ENCODE measurements at places on chromosomes 11 and 22.

GRCh38 chr11:70099578-70100279, 21.6 kb downstream of the ANO1 start:
- DNase-seq, result no peak

- no peak for DNase-seq
These were observed 381.3 kb upstream of the ANO5 start for GRCh38 chr11:21811572-21811971.

DNA sequence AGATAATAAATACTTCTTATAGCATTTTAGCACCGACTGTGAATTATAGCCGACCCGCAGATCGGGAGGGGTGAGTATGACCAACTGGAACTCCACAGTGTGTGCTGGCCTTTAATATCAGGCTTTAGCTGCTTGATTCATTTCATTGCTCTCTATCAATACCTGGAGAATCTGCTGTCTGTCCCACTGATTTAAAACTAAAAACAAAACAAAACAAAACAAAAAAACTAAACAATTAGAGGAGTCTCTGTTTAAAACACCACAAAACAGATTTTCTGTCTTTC, 216.8 kb downstream of the FAT3 start:
- DNase-seq, result no peak

GRCh38 chr11:124761301-124762104, 587 bp downstream of the ESAM start:
- no peak for DNase-seq

DNA sequence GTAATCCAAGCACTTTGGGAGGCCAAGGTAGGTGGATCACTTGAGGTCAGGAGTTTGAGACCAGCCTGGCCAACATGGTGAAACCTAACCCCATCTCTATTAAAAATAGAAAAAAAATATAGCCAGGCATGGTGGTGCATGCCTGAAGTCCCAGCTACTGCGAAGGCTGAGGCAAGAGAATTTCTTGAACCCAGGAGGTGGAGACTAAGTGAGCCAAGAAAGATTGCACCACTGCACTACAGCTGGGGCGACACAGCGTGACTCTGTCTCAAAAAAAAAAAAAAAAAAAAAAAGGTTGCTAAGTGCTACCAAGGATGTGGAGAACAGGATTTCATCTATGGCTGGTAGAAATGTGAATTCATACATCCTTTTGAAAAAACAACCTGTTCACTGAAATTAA, 36.6 kb downstream of the ATG16L2 start:
- no peak for DNase-seq

GRCh38 chr22:30326255-30326705, 461 bp downstream of the TBC1D10A start:
- DNase-seq, result peak; percentile 31

DNA sequence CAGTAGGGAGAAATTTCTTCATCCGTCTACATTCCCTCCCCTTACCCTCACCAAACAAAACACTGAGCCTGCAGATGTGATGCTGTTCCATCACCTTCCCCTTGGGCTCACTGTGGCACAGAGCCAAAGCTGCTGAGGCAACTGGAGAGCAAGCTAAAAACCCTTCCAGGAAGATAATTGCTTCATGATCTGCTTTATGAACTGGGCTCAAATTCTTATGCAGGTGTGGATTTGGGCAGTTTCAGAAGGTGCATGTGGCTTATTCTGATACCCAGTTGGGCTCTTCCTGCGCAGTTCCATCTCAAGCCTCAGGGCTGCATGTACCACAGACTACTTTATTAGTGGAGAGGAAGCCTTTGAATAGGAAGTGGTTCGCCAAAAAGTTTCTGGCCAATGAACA, 58.3 kb downstream of the AAMDC start:
- peak; percentile 18 for DNase-seq

DNA sequence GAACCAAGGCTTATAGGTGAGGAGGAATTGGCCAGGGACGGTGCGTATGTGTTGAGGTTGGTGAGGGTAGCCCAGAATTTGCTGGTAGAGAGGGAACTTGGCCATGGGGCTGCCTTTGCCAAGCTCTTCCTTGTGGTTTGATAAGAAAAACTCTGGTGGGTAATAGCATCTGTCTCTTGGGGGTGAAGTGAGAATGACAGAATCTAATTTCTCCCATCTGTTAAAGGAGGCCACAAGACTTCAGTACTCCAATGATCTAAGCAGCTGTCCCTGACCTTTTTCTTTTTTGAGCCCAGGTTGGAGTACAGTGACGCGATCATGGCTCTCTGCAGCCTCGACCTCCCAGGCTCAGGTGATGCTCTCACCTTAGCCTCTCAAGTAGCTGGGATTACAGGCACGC, 36.0 kb upstream of the PICK1 start:
- DNase-seq, result no peak

GRCh38 chr22:20551805-20552442, 44.5 kb downstream of the MED15 start:
- no peak for DNase-seq

DNA sequence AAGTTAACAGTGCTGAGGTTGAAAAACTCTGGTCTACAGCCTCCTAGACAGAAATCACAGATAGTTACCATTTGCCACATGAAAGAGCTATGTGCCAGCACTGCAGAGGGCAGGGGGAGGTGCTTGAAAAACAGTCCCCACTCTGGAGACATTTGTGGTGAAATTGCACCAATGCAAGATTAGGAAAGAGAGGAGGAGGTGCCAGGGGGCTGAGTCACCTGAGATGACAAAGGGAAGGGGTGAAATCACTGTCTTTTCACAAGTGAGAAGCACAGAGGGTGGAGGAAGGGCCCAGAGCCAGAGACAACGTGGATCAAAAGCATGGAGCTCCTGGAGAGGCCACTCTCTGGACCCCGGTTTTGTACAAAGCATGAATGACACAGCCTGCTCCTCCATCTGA, 196.3 kb downstream of the BUD13 start:
- no peak for DNase-seq

DNA sequence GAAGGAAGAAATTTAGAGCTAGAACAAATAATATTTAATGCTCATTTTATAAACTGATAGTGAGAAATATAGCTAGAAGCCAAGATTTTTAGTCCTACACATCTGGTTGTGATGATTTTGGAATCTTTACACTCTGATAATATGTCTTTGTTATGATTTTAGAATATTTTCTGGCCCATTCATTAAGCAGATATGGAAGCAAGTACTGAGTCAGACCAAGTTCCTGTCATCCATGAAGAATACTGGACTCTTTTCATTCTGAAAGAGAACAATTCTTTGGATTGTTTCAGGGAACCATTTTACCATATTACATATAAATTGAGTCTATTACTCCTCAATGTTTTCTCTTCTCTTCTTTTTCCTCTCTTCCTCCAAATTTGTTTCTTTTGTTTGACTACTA, 227.4 kb downstream of the TMEM135 start:
- DNase-seq, result no peak

DNA sequence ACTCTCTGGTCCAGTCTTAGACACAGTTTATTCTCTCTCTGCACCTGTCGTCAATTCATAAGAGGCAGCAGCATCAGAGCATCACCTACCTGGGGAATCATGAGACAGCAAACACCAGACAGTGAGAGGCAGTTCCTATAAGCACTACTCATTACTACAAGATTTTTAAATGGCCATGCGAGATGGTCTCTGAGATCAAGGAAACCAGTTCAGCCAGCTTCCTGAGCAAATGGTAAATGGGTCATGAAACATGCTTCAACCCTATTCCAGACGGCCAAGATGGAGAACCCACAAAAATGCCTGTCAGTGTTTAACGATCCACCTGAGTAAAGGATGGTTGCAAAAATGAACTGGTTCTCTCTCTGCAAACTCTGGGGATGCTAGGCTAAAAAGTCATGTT, 52.9 kb downstream of the SYTL2 start:
- DNase-seq, result no peak

- DNase-seq, result no peak
These were observed 24.6 kb upstream of the LMO1 start for GRCh38 chr11:8288166-8288772.

DNA sequence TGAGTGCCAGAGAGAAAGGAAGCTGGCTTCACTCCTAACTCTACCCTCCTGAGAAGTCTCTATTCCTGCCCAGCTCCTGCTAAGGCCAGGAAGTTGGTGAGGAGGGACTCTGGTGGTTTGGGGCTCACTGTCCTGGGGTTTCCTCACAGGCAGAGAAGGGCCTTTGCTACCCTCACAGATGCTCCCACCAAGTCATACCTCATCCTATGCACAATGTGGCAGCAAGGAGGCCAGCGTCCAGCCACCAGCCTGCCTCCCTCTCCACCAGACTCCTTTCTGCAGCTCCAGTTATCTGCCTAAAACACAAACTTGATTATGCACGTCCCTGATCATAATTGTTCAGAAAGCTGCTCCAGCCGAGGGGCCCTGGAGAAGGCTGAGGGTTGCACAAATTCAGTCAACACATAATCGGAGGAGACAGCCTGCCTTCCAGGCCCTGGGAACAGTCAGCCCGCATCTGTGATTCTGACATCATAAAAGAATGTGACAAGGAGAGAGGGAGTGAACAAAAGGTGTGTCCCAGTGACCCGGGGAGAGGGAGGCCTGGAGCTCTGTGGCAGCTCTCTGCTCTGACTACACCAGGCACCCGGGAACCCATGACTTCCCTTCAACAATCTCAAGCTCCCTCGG, 28.8 kb downstream of the DKK3 start:
- DNase-seq, result no peak

- DNase-seq, result no peak
These were observed 41.9 kb downstream of the SNX19 start for GRCh38 chr11:130874396-130874795.

DNA sequence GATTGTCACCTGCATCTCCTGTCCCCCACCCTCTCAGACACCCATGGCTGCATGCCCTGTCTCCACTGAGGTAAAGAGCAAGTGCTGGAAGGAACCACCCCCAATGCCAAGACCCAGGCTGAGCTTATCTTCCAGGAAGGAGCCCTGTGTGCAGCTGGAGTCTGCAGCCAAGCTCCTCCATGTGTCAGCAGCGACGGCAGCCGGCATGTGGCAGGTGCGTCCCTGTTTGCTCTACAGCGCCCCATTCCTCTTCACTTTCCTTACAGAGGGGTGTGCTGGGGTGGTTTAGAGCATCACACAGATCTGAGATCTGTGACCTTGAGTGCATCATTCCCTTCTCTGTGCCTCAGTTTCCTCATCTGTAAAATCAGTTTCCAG, 7.7 kb upstream of the MN1 start:
- DNase-seq, result no peak

DNA sequence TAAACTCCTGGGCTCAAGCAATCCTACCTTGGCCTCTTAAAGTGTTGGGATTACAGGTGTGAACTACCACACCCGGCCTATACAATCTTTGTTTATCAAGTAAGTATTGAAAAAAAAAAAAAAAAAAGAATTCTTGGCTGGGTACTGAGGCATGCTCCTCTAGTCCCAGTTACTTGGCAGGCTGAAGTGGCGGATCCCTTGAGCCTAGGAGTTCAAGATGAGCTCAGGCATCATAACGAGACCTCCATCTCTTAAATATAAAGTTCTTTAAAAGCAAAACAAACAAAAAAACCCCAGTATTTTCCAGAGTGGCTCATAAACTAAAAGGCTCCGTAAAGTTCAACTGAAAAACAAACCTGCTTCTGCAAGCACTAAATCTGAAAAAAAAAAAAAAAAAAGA, 50.3 kb upstream of the GAB2 start:
- DNase-seq, result no peak

- DNase-seq, result no peak
These were observed 15.1 kb downstream of the MYBPC3 start for GRCh38 chr11:47337229-47337924.

GRCh38 chr11:102780491-102780918, at the start of gene MMP10:
TSS of gene MMP10 (minus strand) at chr11:102780628. CDS start at chr11:102780591, 37 bp downstream.
- DNase-seq, result no peak

DNA sequence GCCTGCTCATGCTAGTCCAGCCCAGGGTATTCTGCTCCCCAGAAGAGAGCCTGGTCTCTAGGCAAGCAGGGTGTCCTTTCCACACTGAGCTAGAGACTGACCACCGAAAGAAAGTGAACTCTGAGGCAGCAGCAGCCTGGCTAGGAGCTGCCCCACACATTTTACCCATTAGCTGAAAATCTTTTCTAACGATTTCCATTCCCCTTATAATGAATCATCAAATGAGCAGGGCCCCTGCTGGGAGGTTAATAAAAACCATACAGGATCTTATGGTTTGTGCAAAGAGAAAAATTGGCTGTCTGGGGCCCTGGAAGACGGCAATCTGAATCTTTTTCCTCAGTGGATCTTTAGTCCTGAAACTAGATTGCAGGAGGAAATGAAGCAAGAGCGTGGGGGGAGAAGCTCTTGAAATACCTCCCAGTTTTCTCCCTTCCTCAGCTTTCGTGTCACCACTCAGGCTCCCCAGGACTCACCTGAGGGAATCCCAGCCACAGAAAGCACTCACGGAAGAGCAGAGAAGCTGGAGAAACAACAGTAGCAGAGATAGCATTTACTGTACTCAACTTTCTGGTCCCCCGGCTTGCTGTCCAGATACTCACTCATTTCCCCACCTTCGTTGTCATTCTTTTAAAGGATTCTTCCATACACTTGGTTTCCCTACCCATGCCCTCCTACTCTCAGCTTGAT, 74.7 kb upstream of the CD44 start:
- DNase-seq, result no peak

GRCh38 chr11:121618516-121618915, 165.7 kb upstream of the SORL1-AS1 start:
- DNase-seq, result no peak

Measured in T-helper 1 cell (primary cell).